Retina (tissue), 1 donor: ENCODE measurements at places on chromosomes 4 and X.

GRCh38 chr4:13584481-13584880 is 40.2 kb upstream of the NKX3-2 start:
- DNase-seq, result no peak

DNA sequence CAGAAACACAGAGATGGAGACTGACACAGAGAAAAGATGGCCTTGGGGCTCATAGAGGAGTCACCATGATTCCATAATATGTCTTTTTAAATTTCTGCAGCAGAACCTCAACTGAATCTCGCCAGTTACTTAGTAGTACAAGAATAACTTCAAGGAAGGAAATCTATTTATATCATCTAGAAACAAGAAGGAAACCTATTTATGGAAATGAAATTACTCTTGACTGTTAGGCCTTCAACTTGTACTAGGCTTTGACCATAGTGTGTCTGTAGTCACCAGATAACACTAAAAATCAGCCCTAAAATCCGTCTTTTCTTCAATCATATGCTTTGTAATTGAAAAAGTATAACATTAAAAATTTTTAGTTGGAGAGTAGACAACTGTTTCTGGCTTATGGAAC is 740.4 kb downstream of the TRIML1 start:
- no peak for DNase-seq

DNA sequence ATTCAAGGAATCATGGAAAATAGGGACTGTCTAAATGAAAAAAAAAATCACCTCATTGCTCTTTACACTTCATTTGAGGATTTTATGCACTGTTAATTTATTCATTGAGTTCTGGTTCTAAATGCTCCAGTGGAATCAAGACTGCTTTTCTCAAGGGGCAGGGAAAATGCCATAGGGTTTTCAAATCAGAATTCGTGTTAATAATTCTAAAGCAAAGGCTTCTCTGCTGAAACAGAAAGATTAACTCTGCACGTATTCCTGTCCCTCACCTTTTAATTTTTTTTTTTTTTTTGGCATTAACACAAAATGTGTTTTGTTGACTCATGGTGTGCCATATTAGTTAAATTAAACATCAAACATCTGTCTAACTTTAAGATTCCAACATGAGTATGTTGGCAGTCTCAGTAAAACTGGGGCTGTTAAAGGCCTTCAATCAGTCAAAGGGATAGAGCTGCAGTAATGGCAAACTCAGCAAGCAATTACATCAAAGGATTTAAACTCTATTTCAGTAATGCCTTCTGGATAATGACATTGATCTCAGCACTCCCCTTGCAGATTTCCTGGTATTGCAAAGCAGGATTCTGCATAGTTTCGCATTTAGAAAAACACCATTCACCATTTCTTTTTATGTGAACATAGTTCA is 878.1 kb downstream of the RAPGEF2 start:
- peak; percentile 13 for DNase-seq

DNA sequence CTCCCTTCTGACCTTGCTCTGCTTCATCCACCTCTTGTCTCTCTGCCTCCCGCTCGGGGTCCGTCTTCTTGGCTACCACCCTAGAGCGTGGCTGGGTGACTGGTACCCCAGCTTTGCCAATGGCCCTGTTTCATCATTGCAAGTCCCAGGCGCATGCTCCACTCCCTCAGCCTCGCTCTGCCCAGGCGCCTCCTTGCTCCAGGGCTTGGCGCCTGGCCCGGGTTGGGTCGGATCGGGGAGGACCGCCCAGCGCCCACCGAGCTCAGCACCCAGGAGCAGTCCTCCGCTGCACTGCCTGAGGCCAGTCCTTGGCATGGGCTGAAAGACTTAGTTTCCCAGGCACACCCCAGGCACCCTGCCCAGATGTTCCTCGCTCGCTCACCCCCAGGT is 577 bp downstream of the BGN start:
- DNase-seq, result no peak

- no peak for DNase-seq
Measured at GRCh38 chrX:81202456-81202819, 536 bp downstream of the SH3BGRL start.

DNA sequence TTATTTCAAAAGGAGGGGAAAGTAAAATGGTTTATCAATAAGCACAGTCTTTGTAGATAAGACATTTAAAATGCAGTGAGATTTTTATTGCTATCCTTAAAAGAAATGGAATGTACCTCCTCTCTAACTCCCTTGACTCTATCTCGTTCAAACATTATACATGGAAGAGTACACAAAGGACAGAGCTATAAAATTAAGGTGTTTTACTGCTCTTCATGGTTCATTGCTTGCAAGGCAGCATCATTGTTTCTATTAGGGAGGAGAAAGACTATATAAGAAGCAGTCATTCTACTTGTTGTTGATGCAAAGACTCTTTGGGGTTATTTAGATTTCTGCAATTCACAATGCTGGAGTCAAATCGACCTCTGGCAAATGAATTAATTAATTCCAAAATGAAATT is 380.2 kb upstream of the NDST3 start:
- no peak for DNase-seq

GRCh38 chrX:110004731-110005369 is 1.9 kb downstream of the TMEM164 start:
- no peak for DNase-seq

- DNase-seq, result no peak
Measured at GRCh38 chr4:183617075-183617474, 41.9 kb downstream of the RWDD4 start.

DNA sequence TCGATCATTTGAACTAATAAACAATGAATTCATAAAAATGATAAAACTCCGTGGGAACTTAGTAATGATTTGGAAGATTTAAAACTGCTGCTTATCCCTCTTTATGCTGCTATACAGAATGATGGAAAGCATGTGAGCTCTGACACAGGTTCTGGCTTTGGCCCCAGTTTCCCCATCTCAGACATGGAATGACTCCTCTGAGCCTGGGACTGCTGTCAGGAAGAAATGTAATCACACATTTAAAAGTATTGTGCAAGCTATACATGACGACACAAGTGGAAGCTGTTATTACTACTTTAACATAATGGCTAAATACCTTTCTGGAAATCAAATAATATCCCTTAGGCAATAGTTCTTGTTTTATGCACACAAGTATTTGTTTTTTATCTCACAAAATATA is 161.7 kb downstream of the DCHS2 start:
- no peak for DNase-seq

GRCh38 chr4:123876143-123876542 is 479.5 kb downstream of the SPRY1 start:
- DNase-seq, result peak; percentile 16

GRCh38 chr4:184616633-184617551 is 32.4 kb downstream of the CASP3 start:
- DNase-seq, result no peak

GRCh38 chr4:152575533-152575932 is 39.6 kb upstream of the FBXW7 start:
- DNase-seq, result no peak
